ENCODE measurements at places on chromosomes 1 and 21.

- DNase-seq, result no peak
Measured at GRCh38 chr1:175725684-175726083, 17.7 kb downstream of the TNR start.

DNA sequence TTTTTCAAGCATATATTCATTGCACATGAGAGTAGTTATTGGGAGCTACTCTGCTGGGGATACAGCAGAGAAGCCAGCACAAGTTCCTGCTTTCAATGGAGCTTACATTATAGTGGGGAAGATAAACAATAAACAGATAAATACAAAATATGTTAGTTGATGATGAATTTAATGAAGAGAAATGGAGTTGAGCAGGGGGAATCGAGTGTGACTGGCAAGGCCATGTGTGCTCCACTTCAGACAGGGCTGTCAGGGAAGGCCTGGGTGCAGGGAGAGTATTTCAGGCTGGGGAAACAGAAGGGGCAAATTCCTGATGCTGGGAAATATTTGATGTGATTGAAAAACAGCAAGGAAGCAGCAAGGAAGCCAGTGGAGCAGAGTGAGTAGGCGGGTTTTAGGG lies 21.2 kb upstream of the BRDT start:
- DNase-seq, result no peak

GRCh38 chr1:57637155-57637554 lies 213.3 kb upstream of the DAB1 start:
- no peak for DNase-seq

DNA sequence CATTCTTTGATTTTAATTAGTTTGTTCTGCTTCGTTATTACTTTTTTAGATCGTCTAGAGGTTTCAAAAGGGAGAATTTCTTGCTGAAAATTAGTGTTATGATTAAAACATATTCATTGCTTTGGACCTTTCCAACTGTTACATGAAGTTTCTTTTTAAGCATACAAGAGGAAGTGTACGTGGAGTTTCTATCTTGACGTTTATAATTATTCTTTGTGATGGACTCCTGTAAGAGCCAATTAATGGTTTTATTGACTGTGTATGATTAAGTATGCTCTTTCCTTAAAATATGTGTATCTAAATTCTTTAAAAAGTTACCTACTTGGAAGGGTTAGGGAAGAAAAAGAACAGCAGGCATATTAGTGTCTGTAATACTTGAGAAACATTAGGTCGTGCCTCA lies 37.8 kb downstream of the SPEN start:
- no peak for DNase-seq

DNA sequence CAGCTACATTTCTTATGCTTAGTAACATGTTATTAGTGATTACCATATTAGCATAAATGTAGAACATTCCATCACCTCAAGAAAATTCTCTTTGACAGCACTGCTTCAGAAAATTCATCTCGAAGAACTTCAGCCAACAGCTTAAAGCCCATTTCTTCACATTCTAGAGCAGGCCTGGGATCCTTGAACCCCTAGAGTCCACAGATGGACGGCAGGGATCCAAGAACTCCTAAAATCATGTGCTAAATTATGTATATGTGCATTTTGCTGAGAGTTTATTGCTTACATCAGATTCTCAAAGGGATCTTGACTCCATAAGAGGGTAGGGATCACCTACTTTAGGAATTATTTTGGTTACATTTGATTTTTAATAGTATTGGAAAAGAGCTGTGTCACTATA lies 76.2 kb upstream of the TEKT2 start:
- DNase-seq, result no peak

- DNase-seq, result no peak
Measured at GRCh38 chr1:87958716-87959115, 630.0 kb downstream of the LMO4 start.

DNA sequence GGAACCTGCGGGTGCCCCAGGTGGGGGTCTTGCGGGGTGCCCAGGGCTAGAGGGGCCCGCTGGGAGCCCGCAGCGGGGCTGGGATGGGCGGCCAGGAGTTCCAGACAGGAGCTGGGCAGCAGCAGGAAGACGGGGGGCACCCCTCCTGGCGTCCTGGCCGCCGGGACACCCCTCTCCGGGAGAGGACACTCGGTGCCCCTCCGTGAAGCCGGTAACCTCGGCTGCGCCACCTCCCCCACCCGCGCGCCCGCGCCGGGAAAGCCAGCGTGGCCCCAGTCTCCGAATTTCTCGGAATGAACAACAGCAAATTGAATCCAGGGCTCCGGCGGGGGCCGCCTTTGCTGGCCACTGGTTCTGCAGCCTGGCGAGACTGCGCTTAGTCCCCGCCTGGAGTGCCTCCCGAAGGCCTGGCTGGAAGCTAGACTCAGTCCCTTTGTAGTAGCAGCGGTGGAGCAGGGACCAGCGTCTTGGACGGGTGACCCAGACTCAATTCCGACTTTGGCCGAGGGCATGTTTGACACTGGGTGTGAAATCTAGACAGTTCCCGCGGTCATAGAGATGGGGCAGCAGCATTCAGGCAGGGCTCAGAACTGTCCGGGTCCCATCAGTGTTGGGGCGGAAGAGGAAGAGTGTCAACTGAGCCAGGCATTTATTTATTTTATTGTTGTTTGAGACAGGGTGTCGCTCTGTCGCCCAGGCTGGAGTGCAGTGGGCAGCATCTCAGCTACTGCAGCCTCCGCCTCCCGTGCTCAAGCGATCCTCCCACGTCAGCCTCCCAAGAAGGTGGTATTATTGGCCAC lies 773 bp downstream of the IFNGR2 start:
- DNase-seq, result no peak

DNA sequence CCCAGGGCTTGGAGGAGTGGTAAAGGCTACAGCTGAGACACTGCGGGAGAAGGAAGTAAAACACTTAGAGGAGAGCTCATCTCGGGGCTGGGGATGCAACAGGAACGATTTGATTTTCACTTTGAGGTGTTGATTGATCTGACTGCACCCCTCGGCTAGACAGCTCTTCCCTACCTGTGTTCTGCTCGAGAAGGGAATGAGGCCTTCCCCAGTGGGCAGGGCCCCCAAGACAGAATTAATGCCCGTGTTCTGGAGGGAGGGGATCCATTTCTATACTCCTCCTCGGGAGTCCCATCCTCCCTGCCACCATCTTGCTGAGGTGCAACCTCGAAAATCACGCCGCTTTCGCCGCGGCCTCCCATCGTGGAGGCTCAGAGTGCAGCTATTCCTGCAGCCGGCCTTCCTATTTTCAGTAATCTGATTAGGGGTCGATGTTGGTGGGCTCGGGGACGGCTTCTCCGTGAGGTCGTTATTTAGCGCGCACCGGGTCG lies 2.4 kb downstream of the ATP2B4 start:
- DNase-seq, result no peak

DNA sequence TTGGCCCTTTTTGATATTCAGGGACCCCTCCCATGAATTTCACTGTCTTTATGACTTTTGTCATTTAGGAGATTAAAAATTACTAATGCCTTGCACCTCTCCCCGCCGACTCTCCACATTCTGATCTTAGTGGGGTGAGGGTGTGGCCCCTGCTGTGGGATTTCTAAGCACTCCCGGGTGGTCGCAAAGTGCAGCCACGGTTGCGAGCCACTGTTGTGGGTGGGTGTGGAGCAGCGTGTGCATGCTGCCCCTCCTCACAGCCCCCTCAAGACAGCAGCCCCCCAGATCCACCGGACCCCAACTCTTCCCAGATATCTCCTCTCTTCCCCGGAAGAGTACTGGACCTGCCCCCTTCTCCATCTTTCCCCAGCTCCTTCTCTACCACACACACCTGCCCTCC lies 66.6 kb upstream of the EFHD2 start:
- DNase-seq, result no peak

GRCh38 chr1:70745199-70745598 lies 302.4 kb downstream of the PTGER3 start:
- no peak for DNase-seq

- DNase-seq, result no peak
Measured at GRCh38 chr1:161953256-161953920, 70.3 kb downstream of the OLFML2B start.

- peak; percentile 24 for DNase-seq
Measured at GRCh38 chr21:18951271-18952038, 547.9 kb upstream of the TMPRSS15 start.

GRCh38 chr1:36511804-36512798 lies 29.4 kb upstream of the CSF3R start:
- DNase-seq, result no peak

GRCh38 chr1:229951856-229952534 lies 115.0 kb upstream of the GALNT2 start:
- no peak for DNase-seq

GRCh38 chr1:17001760-17002523 lies 9.8 kb downstream of the ATP13A2 start:
- no peak for DNase-seq

DNA sequence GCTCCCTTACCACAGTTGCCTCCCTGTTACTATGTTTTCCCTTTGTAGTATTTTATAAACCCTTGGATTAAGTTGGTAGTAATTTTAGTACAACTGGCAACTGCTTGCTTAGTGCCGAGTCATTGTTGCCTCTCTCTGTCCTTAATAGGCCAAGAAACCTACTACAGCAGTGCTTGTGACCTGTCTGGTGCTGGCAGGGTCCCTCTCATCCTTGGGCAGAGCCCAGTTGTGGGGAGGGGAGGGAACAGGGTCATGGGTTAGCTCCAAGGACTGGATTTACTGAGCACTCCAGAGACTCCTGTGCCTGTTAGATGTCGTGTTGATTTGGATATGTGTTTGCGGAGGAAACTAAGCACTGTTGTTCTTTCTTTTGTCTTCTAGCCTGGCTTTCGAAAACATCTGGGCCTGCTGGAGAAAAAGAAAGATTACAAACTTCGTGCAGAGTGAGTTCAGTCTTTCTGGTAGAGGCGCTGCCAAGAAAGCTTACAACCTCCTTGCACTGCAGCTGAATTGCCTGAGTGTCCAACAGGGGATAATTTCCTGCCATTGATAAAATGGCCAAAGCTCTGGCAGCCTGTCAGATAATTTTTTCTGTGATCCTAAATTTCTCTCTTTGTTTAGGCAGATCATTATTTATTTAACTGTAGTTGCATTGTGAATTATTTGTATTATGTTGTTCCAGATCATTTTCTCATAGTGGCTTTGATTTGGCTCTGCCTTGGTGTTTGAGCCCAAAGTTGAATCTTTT lies 3.6 kb downstream of the UTP11 start:
- no peak for DNase-seq

GRCh38 chr1:96515925-96516324 lies 205.7 kb upstream of the PTBP2 start:
- DNase-seq, result no peak

DNA sequence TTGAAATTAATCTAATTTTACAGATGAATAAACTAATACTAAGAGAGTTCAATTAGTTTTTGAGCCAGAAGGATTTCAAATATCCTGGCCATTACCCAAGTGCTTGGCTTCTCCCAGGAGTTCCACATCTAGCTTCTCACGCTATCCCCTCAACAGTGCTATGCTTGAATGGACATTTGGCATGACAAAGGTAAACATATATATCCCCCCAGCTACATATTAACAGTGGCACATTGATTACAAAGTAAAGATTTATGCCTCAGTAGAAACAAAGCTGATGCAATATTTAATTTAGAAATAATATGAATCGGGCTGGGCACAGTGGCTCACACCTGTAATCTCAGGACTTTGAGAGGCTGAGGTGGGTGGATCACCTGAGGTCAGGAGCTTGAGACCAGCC lies 434.6 kb upstream of the PRMT6 start:
- no peak for DNase-seq
